ENCODE measurements at places on chromosomes 12 and 14.

- DNase-seq, result no peak
Measured at GRCh38 chr14:77195766-77196165, 14.2 kb downstream of the TMEM63C start.

GRCh38 chr14:100522616-100523099, 64.6 kb downstream of the BEGAIN start:
- no peak for DNase-seq

GRCh38 chr12:118645219-118645618, 268.9 kb downstream of the SUDS3 start:
- no peak for DNase-seq

DNA sequence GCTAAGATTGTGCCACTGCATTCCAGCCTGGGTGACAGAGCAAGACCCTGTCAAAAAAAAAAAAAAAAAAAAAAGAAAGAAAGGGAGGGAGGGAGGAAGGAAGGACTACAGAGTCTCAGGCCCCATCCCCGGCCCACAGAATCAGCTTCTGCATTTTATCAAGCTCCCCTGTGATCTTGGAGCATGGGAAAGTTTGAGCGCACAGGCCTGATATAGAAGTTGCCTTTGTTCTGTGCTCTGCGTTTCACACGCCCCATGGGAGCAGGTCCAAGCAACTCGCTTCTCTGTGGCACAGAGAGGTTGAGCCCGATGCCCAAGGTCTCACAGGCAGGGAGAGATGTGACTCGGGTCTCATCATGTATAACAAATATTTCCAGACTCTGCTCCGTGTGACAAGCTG, 101.8 kb downstream of the PHETA1 start:
- no peak for DNase-seq

- DNase-seq, result no peak
Measured at GRCh38 chr12:52336641-52337040, 15.4 kb upstream of the KRT83 start.

- DNase-seq, result no peak
Measured at GRCh38 chr12:89369166-89369565, 16.9 kb upstream of the DUSP6 start.

- DNase-seq, result no peak
Measured at GRCh38 chr12:57219993-57220754, 3.6 kb downstream of the NXPH4 start.

GRCh38 chr14:55579724-55580469, at the start of gene KTN1:
KTN1 (plus strand) TSS chr14:55580207; CDS start chr14:55612049, 31,842 bp downstream.
- peak; percentile 83 for DNase-seq

- DNase-seq, result no peak
Measured at GRCh38 chr12:66683073-66683472, 4.2 kb upstream of the GRIP1 start.

DNA sequence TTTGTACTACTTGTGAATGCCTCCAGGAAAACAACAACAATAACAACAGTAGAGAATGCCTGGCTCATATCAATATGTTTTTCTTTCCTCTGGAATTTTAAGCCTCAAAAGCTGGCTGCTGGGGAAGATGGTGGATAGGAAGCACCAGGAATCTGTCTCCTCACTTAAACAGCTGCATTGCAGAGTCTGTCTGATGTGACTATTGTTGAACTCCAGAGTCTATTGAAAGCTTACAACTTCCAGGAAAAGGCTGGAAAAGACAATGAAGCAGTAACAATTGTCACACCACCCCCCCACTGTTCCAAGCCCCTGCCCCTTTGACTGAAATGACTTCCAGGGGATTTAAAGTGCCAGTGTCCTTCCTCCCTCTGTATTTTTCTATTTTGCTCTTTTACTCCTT, 309.7 kb downstream of the BMP4 start:
- no peak for DNase-seq

- no peak for DNase-seq
Measured at GRCh38 chr12:104638851-104639240, 182.1 kb downstream of the CHST11 start.

GRCh38 chr14:104034976-104035699, 50.4 kb upstream of the ASPG start:
- DNase-seq, result no peak

DNA sequence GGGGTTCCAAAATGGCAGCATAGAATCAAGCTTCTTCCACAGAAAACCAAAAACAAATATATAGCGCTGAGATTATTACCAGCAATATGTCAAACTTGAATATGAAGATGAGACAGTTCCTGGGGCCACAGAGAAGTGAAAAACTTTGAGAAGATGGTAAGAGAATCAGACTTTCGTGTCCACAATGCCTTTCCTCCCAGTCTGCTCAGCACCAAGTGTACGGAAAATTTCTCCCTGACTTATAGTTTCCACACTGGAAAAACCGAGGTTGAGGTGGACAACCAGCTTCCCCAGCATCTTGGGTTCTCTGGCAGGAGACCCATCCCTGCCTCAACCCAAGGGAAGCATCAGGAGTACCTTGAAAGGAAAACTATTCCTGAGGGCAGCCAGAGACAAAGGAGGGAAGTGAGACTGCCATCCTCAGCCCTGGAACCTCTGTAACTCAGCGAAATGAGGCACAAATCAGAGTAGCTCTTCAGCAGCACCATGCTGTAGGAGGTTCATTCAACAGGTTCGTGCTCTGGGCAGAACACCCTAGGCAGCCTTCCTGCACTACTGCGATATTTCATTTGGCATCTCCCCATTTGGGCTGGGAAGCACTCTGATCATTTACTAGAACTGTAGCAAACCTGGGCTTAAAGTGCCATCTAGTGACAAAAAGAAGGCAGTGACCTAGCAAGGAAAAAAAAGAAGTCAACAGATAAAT, 52.4 kb upstream of the CAPRIN2 start:
- DNase-seq, result peak; percentile 73

GRCh38 chr12:48037267-48037915, 33.1 kb upstream of the COL2A1 start:
- peak; percentile 31 for DNase-seq

DNA sequence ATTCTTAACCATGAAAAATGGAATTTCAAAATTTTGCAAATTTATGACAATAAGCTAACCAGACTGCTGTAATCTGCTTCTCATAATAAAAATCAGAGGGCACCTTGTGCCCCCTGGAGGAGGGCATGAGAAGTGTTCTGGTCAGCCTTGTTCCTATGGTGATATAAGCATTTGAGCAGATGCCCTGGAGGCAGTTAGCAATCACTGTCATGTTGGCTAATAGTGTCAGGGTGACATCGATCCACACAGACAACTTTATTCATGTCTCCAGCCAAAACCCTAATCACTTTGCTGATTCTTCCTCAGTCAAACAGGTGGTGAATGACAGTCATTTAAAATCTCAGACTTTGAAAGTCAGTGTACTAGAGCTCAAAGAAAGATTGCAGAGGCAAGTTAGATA, 943.0 kb downstream of the GALC start:
- peak; percentile 3 for DNase-seq

DNA sequence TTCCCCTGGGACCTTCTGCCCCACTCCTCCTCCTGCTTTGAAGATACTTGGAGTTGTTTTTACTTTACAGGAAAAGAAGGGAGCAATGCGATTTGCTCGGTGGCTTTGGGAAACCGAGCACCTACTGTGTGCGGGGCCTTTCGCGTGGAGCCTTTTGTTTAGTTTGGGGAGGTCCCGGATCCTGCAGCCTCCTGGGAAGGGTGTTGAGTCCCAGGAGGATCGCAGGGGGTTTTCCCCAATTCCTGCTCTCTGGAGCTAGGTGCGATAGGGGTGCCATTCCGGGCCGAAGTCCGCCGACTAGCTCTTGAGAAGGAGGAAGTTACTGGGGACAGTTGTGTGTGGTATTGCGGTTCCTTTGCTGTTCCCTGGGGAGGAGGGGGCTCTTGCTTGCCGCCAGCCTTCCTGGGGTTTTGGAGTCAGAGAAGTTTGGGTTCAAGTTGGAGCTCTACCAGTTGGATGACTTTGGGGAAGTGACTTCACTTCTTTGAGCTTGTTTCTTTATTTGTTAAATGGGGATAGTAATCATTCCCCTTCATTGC, 1.1 kb downstream of the BRI3BP start:
- peak; percentile 9 for DNase-seq

GRCh38 chr14:38755036-38755435, 348.0 kb downstream of the SEC23A start:
- no peak for DNase-seq

GRCh38 chr12:114167431-114167830, 201.3 kb upstream of the RBM19 start:
- peak; percentile 2 for DNase-seq

GRCh38 chr14:33556382-33557121, 394.3 kb downstream of the EGLN3 start:
- DNase-seq, result peak; percentile 77

Data from iris pigment epithelial cell (primary cell).